Stimulated activated CD4-positive, alpha-beta T cell treated with anti-CD3 and anti-CD28 coated beads, Interleukin-1b, Interleukin-23, amount 100 ng/mL, for 1 hour (primary cell): ENCODE measurements at places on chromosomes 6 and 20.

DNA sequence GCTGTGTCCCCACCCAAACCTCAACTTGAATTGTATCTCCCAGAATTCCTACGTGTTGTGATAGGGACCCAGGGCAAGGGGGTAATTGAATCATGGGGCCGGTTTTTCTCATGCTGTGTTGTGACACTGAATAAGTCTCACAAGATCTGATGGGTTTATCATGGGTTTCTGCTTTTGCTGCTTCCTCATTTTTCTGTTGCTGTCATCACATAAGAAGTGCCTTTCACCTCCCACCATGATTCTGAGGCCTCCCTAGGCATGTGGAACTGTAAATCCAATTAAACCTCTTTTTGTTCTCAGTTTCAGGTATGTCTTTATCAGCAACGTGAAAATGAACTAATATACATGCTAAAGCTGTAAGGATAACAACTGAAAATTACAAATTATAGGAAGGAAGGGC lies 88.3 kb downstream of the CDYL start:
- DNase-seq, result no peak

GRCh38 chr20:21521596-21522480 lies 8.0 kb upstream of the NKX2-2 start:
- no peak for DNase-seq

GRCh38 chr6:150165020-150165702 lies 22.3 kb downstream of the PPP1R14C start:
- no peak for DNase-seq

DNA sequence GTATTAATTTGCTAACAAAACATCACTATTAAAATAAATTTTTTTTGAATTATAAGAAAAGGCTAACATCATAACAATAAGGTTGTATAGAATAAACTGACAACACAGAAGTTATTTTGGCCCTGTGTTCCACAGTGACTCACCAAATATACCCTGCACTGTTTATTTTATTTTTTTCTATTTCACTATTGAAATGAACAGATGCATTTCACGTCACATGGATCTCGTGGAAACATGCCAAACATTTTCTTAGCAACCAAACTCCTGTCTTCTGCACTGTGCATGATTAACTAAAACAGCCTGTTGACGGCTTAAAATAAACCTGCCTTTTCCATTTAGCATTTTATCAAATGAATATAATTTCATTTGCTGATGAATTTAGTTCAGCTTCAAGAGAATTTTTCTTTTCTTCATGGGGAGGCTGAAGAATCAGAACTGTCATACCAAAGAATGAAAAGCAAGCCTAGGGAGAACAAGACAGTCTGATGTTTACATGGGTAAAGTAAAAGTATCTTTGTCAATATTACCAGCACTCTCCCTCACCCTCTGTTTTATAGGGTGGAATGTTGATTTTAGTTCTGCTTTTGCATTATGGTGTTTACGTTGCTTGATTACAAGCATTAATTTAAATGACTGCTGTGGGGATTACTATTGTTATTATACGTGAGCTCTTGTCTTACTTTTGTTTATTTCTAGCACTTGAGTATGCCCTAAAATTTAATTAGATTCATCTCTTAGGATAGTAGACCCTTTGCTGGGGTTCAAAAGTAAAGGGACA lies 115.3 kb downstream of the LCA5 start:
- no peak for DNase-seq

DNA sequence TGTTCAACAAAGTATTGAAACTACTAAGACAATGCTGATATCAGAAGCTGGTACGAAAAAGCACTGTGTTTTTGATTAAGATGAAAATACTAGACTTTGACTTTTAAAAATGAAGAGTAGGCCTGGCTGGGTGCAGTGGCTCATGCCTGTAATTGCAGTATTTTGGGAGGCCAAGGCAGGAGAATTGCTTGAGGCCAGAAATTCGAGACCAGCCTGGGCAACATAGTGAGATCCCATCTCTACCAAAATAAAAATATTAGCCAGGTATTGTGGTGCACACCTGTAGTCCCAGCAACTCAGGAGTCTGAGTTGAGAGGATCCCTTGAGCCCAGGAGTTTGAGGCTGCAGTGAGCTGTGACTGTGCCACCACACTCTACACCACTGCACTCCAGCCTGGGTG lies 43.4 kb downstream of the TIAM2 start:
- DNase-seq, result no peak

- no peak for DNase-seq
These were observed 64.6 kb upstream of the INSM1 start for GRCh38 chr20:20303320-20303719.

DNA sequence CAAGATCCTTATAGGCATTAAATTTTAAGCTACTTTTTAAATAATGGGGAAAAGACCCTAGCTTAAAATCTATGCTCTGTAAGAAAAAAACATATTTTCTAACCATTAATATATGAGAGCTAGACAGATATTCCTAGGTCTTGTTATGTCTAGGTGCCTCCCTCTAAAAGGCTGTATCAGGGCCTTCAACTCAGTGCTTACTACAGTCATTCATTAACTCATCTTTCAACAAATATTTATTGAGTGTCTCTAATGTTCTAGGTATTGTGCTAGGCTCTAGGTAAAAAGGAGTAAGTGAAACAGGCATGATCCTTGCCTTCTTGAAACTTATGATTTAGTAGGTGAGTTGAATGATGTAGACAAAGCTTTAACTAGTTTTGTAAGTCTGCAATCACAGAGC lies 6.4 kb upstream of the STX11 start:
- no peak for DNase-seq

DNA sequence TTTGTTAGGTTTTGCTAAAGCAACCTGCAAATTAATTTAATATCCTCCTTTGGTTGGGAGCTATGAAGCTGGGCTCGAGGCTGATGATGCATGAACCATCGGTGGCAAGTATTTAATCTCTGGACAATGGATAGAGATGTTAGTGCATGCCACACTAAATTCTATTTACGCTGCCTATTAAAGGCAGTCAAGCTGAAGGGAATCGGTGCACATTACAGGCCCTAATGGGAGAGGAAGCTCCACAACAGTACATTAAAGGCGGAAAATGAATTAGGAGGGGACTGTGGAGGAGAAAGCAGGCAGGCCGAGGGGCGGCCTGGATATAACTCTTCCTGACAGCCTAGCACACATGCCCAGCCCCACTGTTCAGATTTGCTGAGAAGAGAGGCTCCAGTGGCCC lies 132.4 kb upstream of the MAFB start:
- DNase-seq, result no peak
